ENCODE measurements at places on chromosomes 16 and 17.

GRCh38 chr16:78194948-78195347 lies 95.5 kb downstream of the WWOX start:
- no peak for DNase-seq

DNA sequence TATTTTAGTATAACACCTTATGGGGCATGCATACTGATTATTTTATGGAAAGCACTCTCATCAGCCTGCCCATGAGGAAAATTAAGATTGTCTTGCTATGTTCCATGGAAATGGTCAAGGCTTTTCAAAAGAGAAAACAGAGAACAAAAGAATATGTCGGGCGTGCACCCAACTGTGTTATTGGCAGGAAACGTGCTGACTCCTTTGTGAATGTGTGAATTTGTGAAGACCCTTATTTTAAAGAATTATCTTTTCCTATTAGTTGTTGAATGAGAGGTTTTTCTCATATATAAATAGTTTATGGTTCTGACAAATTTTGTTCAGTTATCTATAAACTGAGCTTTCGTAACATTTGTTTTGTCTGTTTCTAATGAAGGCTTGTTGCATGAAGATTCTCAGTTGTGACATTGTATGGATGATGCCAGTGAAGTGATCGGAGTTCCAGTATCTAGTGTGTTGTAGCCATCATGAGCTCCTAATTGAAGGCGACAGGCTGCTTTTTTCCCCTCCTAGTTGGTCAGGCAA lies 180.0 kb downstream of the BCAS3 start:
- no peak for DNase-seq

DNA sequence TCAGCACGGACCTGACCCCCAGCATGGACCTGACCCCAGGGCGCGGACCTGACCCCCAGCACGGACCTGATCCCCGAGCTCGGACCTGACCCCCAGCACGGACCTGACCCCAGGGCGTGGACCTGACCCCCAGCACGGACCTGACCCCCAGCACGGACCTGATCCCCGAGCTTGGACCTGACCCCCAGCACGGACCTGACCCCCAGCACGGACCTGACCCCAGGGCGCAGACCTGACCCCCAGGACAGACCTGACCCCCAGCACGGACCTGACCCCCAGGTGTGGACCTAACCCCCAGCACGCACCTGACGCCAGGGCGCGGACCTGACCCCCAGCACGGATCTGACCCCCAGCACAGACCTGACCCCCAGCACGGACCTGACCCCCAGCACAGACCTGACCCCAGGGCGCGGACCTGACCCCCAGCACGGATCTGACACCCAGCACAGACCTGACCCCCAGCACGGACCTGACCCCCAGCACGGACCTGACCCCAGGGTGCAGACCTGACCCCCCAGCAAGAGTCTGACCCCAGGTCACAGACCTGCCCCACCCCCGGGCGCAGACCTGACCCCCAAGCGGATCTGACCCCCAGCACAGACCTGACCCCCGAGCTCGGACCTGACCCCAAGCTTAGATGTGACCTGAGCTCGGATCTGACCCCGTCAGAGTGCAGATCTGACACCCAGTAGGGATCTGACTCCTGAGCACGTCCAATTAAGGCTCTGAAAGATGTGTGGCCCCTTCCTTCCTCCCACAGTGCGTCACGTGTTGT lies 98.7 kb downstream of the C16orf95 start:
- DNase-seq = no peak

DNA sequence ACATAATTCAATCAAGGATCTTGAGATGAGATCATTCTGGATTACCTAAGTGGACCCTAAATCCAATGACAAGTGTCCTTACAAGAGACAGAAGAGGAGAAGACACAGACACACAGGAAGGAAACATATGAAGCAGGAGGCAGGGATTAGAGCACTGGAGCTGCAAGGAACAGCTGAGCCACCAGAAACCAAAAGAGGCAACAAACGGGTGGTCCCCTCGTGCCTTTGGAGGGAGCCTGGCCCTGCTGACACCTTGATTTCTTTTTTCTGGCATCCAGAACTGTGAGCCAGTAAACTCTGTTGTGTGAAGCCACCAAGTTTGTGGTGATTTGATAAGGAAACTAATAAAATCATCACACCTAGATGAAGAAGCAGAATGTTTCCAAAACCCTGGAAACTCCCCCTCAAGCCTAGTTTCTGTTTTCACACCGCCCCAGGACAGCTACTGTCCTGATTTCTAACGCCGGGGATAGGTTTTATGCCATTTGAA lies 115.2 kb downstream of the PITPNC1 start:
- DNase-seq = no peak

DNA sequence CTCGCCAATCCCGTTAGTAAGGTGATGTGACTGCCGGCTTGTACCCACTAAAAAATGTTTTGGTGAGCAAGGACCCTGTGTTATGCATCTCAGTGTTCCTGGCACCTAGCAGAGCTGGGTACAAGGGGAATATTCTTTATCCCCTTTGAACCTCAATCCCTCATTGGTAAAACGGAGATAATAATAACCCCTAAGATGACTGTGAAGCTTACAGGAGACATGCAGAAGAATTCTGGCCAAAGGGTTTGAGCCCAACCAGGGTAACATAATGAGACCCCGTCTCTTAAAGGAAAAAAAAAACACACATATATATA lies 896 bp downstream of the GGA2 start:
- DNase-seq = no peak

- no peak for DNase-seq
Measured at GRCh38 chr16:75379339-75379738, 54.0 kb downstream of the CFDP1 start.

DNA sequence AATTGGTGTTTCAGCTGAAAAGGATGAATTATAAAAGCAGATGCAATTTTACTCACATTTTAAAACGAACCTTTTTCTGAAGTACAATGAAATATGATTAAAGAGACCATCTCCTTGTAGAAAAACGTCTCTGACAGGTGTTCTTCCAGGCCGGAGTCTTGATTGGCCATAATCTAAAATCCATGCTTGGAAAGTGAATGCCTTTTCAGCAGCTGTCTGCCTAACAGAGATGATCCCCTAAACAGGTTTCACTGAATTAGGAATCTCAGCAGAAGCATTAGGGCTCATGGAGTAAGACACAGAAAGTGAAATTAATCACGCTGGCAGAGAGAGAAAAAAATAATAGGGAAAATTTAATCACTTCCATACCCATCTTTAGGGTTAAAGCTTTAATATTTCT lies 39.3 kb upstream of the IRX5 start:
- DNase-seq = no peak

GRCh38 chr17:46940692-46941404 lies 17.9 kb downstream of the GOSR2 start:
- DNase-seq = no peak

- DNase-seq = peak; percentile 22
Measured at GRCh38 chr16:81366316-81366932, 51.7 kb downstream of the GAN start.

GRCh38 chr17:16352303-16352666 lies 984 bp downstream of the CENPV start:
- no peak for DNase-seq

Measured in brain pericyte (primary cell).